ENCODE measurements at places on chromosomes 5 and 9.
A peak's percentile ranks its signal among the peaks of the same experiment; 100 is the strongest.

DNA sequence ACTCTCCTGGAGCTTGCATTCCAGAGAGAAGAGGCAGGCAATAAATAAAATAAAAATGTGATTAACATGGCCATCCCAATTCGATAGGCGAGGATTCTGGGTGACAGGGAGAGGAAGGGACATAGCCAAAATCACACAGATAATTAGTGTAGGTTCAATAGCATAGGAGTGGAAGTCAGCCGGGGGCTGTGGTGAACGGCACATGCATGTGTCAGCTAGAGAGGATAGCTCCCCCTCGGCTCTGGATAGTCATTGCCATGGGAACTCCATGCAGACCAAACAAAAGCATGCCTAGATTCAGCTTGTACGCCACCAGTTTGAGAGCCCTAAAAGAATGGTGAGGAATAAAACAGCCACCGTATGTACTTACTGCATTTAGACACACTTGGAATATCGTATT is 223.5 kb downstream of the GRIA1 start:
- no peak for DNase-seq

- DNase-seq = no peak
Measured at GRCh38 chr9:23556459-23556858, 269.6 kb downstream of the ELAVL2 start.

DNA sequence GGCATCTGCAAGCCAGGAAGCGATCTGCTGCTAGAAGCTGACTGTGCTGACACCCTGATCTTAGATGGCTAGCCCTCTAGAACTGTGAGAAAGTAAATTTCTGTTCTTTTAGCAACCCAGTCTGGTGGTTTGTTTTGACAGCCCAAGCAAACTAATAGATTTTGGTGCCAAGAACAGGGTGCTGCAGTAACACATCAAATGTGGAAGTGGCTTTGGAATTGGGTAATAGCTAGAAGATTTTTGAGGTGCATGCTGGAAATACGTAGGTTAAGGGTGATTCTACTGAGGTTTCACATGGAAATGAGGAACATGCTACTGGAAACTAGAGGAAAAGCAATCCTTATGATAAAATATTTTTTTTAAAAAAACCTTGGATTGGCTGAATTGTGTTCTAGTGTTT is 153.5 kb upstream of the SH3GL2 start:
- no peak for DNase-seq

DNA sequence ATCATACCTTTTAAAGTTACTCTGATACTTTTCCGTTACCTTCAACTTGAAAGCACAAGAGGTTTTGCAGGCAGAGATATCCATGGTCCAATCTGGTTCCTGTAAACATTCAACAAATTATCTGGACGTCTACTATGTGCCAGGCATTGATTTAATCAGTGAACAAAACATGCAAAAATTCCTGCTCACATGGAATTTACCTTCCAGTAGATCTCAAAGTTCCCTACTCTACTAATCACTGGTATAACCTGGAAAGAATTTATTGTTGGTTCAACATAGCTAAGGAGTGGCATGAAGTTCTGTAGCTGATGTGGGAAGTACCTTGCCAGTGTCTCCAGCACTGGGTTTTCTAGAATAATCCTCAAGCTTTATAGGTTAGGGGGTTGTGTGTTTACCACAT is 9.8 kb downstream of the OCLN start:
- no peak for DNase-seq

DNA sequence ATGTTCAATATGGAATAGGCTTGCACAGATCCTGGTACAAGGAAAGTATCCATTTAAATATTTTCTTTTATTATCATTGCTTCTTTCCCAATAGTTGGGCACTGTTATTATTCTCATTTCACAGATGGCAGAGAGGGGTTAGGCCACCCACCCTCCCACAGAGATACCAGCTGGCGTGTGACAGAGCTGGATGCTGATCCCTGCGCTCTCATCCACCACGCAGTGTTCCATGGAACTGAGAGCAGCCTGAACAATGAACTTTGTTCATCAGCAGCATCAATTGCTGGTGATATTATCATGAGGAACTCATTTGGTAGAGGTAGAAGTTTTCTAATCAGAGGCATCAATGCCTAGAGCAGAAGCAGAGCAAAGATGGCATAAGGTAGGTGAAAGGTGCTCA is 227.9 kb downstream of the ESM1 start:
- no peak for DNase-seq

- DNase-seq = peak; percentile 98
Measured at GRCh38 chr9:6008169-6008979, 7.0 kb downstream of the RANBP6 start.

DNA sequence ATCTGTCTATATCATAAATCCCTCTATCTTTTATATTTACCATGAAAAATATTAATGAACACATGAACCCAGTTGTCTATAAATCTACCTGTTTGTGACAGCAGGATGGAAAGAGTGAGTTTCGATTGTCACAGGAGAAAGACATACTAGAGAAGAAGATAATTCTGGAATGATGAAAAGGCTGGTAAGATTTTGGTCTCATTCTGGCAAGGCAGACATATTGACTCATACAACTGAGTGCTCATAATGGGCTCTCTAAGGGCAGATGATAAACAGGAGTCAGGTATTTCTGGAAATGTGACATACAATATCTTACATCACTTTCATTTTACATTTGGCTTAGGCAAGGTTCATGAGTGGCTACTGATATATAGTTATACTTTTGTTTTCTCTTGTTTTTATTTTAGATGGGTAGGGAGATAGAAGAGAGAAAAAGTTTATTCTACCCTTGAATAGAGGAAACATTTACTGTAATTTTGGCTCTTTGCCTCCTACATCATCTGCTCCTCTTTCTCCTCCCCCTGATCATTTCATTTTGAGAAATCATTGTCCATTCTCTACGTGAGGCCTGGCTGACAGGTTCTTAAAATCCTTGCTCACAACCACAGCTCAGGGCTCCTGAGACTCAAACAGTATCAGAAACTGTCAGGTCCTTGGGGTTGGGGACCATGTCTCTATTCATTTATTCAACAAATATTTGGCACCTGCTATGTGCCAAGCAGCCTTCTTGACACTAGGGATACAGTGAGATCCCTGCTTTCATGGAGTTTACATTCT is 14.4 kb downstream of the ELOVL7 start:
- no peak for DNase-seq

GRCh38 chr5:142239394-142240159 is 85.2 kb downstream of the SPRY4 start:
- no peak for DNase-seq

- DNase-seq = no peak
Measured at GRCh38 chr5:68459810-68460139, 244.2 kb downstream of the PIK3R1 start.

DNA sequence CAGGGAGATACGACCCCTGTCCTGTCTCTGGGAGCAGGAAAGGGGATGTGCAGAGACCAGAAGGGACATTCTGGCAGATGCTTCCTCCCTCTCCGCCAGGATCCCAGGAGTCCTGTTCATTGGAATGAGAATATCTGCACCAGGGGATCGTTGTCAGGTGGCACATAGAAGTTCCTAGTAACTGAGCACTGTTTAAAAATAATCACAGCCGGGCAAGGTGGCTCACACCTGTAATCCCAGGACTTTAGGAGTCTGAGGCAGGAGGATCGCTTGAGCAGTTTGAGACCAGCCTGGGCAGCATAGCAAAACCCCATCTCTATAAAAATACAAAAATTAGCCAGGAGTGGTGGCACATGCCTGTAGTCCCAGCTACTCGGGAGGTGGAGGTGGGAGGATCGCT is 12.3 kb downstream of the SARDH start:
- DNase-seq = no peak

DNA sequence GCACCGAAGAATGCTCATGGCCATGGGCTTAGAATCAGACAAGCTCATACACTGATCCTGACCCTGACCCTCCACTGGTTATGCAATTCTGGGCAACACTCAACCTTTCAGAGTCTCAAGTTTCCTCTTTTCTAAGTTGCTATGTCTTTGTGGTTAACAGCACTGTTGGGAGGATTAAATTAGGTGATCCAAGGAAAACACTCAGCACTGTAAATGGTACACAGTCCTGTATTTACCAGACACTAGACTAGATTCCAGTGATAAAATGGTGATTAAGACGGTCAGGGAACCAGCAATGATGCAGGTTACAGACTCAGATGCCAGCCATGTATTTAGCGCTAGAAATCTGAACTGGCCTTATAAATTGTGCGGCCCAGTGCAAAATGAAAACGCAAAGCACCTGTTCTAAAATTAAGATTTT is 8.1 kb downstream of the ARL15 start:
- DNase-seq = no peak

- peak; percentile 9 for DNase-seq
Measured at GRCh38 chr9:69945671-69946141, 97.9 kb upstream of the MAMDC2 start.

- no peak for DNase-seq
Measured at GRCh38 chr5:128343168-128343567, 194.9 kb downstream of the FBN2 start.

DNA sequence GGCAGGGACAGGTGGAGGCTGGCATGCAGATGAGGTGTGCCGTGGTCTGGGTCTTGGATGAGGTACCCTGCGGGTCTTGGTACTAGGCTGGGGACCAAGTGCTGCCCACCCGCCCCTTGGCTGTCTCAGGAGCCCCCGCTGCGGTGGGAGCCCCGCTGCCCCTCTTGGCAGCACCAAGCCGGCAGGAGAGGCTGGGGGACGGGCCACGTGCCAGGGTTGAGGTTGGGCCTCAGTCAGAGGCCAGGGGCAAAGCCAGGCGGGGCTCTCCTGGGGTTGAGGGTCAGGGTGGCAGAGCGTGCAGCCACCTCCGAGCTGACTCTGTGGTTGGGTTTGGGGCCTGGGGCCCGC is 2.0 kb downstream of the CARD9 start:
- no peak for DNase-seq

- DNase-seq = no peak
Measured at GRCh38 chr5:179345183-179345432, 153 bp downstream of the ADAMTS2 start.

GRCh38 chr9:121584421-121584820 is 67.0 kb upstream of the DAB2IP start:
- DNase-seq = no peak

DNA sequence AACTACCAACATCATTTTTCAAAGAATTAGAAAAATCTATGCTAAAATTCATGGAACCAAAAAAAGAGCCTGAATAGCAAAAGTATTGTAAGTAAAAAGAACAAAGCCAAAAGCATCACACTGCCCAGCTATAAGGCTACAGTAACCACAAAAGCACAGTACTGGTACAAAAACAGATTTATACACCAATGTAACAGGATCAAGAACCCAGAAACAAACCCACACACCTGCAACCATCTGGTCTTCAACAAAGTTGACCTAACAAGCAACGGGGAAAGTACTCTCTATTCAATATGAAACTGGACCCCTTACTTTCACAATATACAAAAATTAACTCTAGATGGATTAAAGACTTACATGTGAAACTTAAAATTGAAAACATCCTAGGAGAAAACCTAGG is 94.2 kb upstream of the TARS1 start:
- DNase-seq = no peak

- no peak for DNase-seq
Measured at GRCh38 chr9:4225291-4226028, 74.4 kb downstream of the GLIS3 start.

GRCh38 chr9:131621551-131622358 is 76.4 kb downstream of the PRRT1B start:
- DNase-seq = no peak

GRCh38 chr9:13596383-13596970 is 317.0 kb upstream of the MPDZ start:
- no peak for DNase-seq

DNA sequence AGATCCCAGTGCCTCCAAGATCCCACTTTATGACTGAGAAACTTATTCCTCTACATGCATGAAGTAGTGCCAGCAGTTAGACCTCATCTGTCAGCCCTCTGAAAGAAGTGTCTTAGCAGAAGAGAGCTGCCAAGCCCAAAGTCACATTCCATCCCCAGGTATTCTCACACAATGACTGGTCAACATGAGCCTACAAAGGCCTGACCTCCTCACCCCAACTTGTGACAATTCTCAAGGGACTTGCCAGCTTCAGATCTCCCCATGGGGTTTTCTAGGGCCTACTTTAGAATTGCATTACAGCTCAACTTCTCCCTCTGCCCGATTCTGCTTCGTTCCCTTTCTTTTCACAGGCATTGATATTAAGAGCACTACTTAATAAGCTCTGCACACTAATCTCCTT is 393.8 kb upstream of the SLC30A5 start:
- DNase-seq = no peak

- DNase-seq = no peak
Measured at GRCh38 chr5:95631255-95631958, 11.5 kb downstream of the GPR150 start.

All from putamen (tissue), 1 donor.